ENCODE measurements at places on chromosomes 11 and 22. TPM values are rescaled to one million over a fixed set of nuclear protein-coding genes. Genes with fewer than 3 reads are reported as not detected.

MS4A3 gene
- not detected for total RNA-seq

FXYD2 gene
- 0.26 TPM for total RNA-seq

APOL3 gene
- not detected for total RNA-seq

MPEG1 gene
- total RNA-seq = not detected

CSNK2A3 gene
- total RNA-seq = 0.82 TPM

OR5T1 gene
- total RNA-seq = not detected

RTN4R gene
- 19.0 TPM for total RNA-seq

CCDC87 gene
- total RNA-seq = 0.93 TPM

USP2 gene
- 3.4 TPM for total RNA-seq

DNAJB7 gene
- total RNA-seq = not detected

KLHDC7B gene
- total RNA-seq = 0.05 TPM

OR4C45 gene
- not detected for total RNA-seq

OR5D16 gene
- not detected for total RNA-seq

TREH gene
- total RNA-seq = not detected

SPDYC gene
- total RNA-seq = not detected

CD248 gene
- total RNA-seq = 4.8 TPM

IFITM10 gene
- not detected for total RNA-seq

SLC25A1 gene
- total RNA-seq = 173 TPM

PACSIN3 gene
- 56.4 TPM for total RNA-seq

KREMEN1 gene
- total RNA-seq = 3.9 TPM

PNPLA5 gene
- total RNA-seq = not detected

OR51B5 gene
- total RNA-seq = not detected

Data from neural crest cell (in vitro differentiated cells).